ENCODE measurements at places on chromosomes 7 and 10.

- DNase-seq = no peak
Observed at GRCh38 chr10:30352377-30352776, 3.3 kb upstream of the MTPAP start.

- DNase-seq = no peak
Observed at GRCh38 chr7:120992965-120993494, 4.5 kb downstream of the CPED1 start.

- no peak for DNase-seq
Observed at GRCh38 chr10:12201543-12201942, 5.6 kb downstream of the CDC123 start.

GRCh38 chr7:28872226-28872625 is 85.9 kb downstream of the TRIL start:
- DNase-seq = no peak

DNA sequence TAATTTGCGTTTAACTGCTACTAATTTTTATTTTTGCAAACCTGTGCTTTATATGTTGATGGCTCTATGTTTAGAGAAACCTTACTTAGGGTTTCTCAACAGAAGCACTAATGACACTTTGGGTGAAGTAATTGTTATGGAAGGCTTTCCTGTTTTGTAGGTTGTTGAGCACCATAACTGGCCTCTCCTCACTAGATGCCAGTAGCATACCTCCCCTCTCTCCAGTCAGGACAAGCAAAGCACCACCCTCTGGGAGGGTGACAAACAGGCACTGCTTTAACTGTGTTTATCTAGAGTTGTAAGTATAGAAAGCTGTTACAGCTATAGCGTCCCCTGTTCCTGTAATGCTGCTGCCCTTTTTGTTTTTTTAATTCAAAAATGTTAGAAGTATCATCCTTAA is 60.9 kb downstream of the WAC start:
- DNase-seq = no peak

GRCh38 chr10:72066318-72067284 is 21.8 kb downstream of the SPOCK2 start:
- no peak for DNase-seq

- no peak for DNase-seq
Observed at GRCh38 chr10:45368181-45368580, 5.8 kb upstream of the ALOX5 start.

DNA sequence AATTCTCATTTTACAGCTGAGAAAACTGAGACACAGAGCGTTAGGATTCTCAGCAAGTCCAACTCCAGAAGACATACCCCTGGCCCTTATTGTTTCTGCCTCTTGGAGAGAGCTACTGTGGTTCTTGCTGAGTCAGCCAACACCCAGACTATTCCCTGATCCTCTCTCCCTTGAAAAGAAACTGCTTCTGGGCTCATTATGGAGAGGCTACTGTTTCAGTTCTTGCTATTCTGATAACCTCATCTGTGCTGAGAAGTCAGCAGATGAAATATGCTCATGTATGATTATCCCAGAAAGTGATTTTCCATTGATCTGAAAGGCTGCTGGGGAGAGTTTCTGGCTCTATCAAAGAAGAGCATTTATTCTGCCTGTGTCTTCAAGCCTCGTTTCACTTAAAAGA is 455.6 kb upstream of the COBL start:
- no peak for DNase-seq

DNA sequence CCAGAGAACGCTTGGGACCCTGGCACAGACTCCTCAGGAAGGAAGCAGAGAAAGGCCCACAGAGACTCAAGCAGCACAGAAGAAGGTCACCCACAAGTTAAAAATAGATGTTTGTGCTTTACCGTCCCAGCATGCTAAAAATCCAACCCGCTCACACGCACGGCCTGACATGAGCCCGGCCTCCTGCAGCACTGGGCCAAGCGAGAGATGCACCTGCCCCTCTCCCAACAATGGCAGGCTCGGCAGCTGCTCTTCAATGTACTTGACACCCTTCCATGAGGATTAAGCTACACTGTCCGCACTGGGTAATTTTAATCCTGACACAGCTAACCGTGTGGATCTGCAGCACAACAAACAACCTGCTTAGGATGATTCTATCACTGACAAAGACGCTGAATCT is 9.3 kb downstream of the DIP2C start:
- DNase-seq = no peak

- DNase-seq = peak; percentile 56
Observed at GRCh38 chr10:117166418-117167345, 28.6 kb upstream of the VAX1 start.

DNA sequence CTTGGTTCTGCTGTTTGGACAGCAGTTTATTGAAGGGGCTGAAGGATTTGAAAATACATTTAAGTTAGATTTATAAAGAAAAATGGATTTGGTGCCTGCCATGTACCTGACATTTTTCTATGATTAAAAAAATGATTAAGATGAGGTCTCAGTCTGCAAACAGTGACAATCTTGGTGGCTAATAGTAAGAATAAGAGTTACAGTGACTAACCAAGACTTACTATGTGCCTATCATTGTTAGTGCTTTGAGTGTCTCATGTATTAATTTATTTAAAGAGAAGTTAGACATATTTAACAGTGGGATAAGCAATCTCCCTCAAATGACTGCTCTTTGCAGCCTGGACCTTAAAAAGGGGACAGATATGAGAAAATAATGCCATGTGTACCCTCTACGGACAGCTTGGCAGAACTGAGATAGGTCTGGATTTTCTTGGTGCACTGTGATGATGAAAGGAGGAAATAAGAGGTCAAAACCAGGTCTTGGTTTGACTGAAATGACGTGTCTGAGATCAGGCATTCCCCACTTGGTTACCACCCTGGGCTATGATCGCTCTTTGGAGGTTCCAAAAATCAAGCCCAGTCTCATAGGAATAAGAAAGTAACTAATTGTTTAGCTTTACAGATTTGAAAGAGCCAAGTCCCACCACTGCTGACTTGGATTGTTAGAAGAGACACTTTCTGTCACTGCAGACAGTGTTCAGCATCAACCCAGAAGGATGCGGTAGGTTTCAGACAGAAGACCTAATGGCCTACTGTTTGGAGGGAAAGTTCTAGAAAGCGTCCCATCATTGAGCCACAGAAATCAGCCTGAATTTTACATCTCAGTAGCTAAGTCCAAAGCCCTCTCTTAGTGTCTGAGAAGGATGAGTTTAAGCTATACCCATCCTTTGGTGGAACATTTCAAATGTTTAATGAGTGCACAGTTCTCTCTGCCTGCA is 2.1 kb downstream of the CASP7 start:
- DNase-seq = no peak

- DNase-seq = peak; percentile 66
Observed at GRCh38 chr7:512541-513311, 6.9 kb downstream of the PDGFA start.

GRCh38 chr10:46266306-46266985 is 20.4 kb upstream of the ANTXRL start:
- no peak for DNase-seq

DNA sequence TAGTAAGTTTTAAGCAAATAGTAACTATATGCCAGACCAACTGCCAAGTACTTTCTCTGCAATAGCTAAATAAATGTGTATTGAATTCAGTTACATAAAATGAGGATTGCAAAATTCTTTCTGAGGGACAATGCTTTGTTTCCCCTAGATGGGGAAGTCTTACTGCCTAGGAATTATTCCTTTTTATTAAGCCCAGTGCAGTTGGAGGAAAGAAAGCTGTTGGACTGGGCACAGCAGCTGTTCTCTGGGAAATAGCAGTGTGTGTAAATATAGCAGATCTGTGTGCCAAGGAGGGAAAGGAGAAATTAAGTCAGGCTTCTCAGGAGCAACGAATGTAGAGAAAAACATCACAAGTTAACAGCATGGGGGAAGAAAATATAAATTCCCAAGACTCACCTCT is 77.1 kb downstream of the SEC23IP start:
- DNase-seq = no peak

DNA sequence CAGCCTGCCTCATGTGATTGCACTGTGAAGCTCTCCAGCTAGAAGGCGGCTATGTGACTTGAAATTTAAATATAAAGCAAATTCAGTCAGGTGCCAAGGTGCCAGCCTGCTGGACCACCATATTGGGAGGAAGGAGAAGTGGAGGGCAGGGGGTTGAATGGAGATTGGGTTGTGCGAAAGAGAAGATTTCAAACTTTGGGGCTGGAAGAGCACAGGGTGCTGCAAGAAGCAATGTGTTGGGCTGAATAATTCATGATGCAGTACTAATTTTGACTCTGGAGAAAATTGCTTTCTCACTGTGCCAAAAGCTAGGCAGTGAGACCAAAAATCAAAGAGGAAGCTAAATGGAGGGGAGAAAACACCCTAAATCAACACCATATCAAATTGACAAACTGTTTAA is 335.3 kb downstream of the NRG3 start:
- no peak for DNase-seq

- DNase-seq = no peak
Observed at GRCh38 chr7:12705878-12706277, 18.4 kb downstream of the ARL4A start.

DNA sequence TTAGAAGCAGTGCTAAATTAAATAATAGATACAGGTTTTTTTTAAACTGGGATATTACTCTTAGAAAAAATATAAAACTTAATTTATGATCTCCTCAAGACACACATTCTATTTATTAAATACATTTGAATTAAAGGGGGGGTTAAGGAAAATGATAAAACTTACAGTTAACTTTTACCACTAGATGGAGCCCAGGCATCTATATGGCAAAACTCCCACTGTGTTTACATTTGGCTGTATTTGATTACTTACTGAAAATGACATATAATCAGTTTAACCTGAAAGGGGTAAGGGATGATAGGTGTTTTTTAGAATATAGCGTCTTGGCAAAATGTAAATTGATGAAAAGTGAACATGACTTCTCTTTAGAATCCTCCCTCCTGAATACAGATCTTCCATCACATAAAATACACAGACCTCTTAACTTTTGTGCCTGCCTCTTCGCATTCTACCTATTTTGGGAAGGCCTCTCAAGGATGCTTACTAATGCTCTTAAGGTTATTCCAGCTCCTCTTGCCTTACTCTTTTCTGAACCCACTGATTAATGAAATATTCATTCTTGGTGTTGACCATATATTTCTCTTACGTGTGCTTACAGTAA is 235.7 kb downstream of the AGMO start:
- peak; percentile 63 for DNase-seq

GRCh38 chr7:116525913-116526861 is 1.4 kb downstream of the CAV1 start:
- DNase-seq = peak; percentile 84

GRCh38 chr10:116287906-116288501 is 15.0 kb upstream of the GFRA1 start:
- peak; percentile 44 for DNase-seq

DNA sequence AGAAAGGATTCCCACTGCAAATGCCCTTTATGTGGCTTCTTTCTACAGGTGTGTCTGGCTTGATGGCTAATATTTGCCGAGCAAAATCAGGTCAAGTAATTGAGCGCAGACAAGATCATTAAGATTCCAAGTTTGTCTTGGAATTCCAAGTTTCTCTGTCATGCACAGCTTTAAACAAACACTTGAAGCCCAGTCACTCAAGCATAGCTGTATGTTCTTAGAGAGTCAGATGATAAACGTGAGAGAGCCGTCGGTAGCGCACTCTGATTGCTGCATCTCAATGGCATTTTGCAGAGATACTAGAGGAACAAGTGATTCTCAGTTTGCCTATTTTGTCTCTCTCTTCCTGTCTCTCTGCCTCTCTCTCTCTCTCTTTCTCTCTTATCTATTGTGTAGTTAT is 658 bp downstream of the DMBT1 start:
- no peak for DNase-seq

- no peak for DNase-seq
Observed at GRCh38 chr10:58578366-58578765, 65.7 kb downstream of the BICC1 start.

- no peak for DNase-seq
Observed at GRCh38 chr10:114349522-114350215, 54.6 kb downstream of the AFAP1L2 start.
